ENCODE measurements at places on chromosomes 2 and 18.

DNA sequence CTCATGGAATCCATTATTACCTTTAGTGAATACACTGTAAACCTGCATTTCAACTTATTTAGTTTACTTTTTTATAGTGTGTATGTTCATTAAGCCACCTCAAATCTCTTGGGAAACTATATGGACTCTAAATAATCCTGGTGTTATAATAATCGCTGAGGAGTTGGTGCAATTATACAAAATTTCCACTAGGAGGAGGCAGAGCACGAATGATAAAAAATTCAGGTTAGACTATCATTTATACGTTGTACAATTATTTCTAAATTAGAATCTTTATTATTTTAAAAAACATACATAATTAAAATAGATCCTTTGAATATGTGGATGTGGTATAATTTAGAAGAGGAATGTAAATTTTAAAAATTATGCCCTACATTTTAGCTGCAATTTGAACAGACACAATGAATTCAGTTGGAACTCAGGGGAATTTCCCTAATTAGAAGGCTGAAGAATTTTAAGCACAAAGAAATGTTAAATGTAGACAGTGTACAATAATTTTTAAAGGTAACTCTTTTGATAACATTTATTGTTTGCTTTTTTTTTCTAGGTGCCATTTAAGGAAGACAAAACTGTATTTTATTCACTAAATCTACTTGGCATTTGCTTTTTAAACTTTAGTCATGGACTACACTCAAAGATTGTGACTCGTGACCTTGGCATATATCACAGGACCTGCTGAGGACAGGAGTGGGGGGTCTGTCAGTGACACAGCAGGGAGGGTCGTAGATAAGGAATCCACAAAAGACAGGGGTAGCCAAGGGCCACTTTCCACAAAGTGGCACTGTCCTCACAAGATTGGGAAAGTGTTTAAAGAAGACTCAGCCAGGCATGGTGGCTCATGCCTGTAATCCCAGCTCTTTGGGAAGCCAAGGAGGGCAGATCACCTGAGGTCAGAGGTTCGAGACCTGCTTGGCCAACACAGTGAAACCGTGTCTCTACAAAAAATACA is 45.5 kb downstream of the RAB12 start:
- DNase-seq = peak; percentile 32

GRCh38 chr2:39697454-39697853 is 31.7 kb downstream of the TMEM178A start:
- no peak for DNase-seq

DNA sequence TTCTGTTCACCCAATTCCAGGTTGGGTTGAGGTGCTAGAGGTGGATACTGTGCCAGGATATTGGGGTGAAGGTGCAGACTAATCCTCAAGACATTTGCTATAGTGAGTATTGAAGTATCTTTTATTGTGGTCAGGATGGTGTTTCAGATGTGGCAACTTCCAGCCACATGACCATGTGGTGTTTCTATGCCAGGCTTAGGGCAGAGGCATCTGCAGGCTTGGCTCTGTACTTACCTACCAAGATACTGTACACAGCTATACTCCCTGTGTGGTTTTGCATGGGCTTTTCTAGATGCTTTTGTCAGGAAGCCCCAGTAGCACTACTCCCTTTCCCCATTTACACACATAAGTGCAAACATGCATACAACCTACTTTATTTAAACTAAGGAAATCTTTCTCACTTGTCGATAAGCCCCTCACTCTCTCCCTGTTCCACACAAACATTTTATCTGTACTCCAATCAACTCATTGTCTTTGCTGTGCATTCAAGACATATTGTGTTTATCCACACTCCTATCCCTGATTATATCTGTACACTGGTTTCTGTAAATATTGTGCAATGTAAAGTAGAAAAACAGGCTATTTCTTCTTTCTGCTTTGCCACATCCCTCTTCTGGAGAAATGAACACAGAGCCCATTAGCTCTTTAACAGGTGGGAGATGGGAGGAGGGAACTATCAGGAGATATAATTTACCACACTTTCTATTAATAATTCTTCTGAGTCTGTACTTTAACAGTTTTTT is 12.3 kb downstream of the ARL6IP6 start:
- DNase-seq = peak; percentile 56

DNA sequence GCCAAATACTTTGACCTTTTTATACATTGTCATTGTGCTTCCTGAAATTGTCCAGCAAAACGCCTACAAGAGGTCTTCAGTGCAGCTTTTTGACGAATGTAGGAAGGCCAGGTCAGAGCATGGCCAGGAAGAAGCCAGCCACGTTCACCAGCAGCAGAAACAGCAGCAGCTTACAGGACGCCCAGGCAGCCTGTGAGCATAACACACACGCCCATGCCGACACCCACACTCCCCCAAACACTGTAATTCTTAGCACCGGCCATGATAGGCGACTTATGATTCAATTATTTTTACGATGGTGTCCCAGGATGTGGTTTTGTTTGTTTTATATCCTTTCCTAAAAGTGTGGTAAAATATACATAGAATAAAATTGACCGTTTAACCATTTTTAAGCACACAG is 249.1 kb upstream of the SALL3 start:
- no peak for DNase-seq

DNA sequence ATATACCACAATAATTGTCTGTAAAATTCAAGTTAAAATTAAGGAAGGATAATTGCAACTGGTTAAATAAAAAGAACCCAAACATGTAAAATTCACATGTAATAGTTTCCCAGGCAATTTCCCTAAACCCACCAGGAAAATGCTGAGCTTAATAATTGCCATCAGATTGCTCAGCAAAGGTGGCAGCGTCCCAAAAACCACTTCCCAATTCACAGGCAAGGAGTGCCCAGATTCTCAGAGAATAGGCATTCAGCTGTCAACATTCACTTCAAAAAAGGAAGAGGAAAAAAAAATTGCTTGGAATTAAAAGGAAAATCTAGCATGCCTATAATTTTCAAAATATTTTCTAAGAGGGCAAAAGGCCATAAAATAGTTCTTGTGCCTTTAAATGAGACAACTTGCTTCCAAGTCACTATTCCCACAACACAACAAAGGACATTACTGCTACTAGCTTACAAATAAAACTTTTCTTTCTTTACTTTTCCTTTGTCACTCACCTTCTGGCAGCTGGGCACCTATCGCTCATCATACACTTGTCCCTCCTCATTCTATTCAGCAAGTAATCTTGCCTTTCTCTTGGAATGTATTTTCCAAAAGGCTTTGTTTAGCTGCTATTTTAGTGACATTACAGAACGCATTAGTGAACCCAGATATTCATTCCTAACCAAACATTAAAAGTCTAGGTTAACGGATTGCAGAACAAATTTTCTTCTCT is 15.2 kb downstream of the SRBD1 start:
- peak; percentile 74 for DNase-seq

- DNase-seq = no peak
Observed at GRCh38 chr2:85580206-85580605, 2.8 kb downstream of the VAMP8 start.

- peak; percentile 37 for DNase-seq
Observed at GRCh38 chr2:7685342-7686015, 768.3 kb downstream of the RNF144A start.

GRCh38 chr18:79461627-79462026 is 65.9 kb downstream of the NFATC1 start:
- DNase-seq = no peak

DNA sequence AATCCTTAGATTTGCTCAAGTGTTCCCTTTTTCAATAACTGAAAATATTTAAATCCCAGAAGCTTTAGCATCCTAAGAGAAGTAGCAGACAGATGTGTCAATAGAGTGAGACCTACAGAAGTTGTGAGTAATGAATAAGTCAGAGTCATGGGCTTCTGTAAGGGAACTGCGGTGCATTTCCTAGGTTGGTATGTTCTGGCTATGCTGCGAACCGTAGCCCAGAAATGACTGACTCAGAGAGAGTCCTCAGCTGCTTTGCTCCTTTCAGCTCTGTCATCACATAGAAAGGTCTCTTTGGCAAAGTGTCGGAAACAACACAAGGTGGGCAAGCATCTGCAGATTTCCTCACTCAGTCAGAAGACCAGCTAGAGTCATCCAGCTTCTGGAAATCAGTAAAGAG is 297.1 kb downstream of the ARHGAP15 start:
- peak; percentile 80 for DNase-seq

GRCh38 chr2:232513353-232513752 is 6.8 kb upstream of the PRSS56 start:
- DNase-seq = no peak

Measured in epithelial cell of esophagus (primary cell).